ENCODE measurements at places on chromosomes 6 and 20.

GRCh38 chr6:9675122-9675521 lies 739.8 kb downstream of the TFAP2A start:
- DNase-seq = no peak

GRCh38 chr6:68722891-68723527 lies 87.9 kb downstream of the ADGRB3 start:
- no peak for DNase-seq

DNA sequence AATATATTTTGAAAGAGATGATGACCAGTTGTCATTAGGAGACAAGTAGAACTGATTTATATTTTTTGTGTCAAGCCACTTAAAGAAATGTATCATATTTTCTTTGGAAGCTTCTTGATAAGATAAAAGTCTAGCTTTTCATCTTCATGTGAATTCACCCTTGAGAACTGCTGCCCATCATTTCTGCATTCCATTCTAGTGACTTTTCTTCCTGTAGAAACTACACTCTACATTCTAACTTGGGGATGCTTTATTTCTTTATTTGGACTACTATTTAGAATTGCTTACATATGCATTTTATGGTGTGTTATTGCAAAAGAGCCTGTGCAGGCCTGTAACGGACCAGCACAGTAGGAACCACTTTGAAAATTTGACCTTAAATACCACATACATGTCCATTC lies 335.0 kb upstream of the KCNQ5 start:
- DNase-seq = no peak

- no peak for DNase-seq
Measured at GRCh38 chr6:9020001-9020400, 584.7 kb upstream of the SLC35B3 start.

GRCh38 chr6:3517350-3517749 lies 60.5 kb upstream of the SLC22A23 start:
- no peak for DNase-seq

- no peak for DNase-seq
Measured at GRCh38 chr20:57611586-57612311, 8.5 kb downstream of the ZBP1 start.
